ENCODE measurements at places on chromosomes 1 and 21.

DNA sequence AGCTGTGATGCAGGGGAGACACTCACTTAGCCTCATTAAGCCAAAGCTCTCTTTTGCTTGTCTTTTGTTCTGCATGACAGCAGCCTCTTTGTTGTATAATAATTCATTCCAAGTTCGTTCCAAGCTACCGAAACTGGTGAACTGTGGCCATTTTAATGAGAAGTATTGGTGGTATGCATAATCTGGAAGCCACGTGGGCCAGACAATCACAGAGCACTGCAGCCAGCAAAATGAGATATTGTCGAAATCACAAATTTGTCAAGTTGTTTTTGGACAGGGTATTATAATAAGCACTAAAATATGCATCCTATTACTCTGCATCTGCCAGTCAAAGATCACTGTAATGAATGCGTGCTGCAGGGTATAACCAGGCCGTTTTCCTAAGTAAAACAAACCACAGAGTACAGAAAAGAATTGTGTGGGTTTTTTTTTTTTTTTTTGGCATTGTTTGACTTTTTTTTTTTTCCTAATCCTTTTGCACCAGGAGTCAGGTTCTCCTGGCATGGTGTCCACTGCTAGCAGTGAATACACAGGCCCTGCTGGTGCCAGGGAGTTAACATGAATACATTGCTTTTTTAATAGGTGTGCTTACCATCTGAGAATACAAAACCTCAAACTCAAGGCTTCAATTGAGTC, 423.9 kb downstream of the PTBP2 start:
- peak; percentile 38 for DNase-seq

DNA sequence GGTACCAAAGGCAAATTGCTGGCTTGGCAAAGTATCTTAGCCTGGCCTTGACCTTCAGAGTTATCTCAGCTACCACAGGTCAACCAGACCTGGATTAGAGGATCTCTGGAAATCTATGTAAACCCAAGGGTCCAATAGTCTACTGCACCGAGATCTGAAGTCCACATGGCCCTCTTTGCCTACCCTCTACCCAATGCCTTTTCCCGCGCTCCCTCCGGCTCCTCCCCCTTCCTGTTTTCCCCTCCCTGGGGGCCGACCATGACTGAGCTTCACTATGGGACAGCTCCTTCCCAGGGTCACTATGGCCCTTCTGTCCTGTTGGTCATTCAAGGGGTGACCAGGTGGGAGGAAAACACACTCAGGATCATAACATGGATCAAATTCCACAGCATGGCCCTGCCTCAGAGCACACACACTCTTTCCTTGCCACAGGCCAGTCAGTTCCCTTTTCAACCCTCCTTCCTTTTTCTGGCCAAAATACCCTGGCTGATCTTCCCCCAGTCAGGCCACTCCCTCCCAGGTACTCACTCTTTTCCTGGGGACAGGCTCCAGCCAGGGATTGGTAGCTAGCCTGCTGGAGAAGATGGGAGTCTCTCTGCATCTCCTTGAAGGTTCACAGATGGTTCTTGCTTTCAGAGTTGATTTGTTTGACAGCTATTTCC, 19.1 kb upstream of the TMEM183A start:
- no peak for DNase-seq

- DNase-seq = no peak
These were observed 1047.3 kb downstream of the ADGRL2 start for GRCh38 chr1:82848043-82848442.

- no peak for DNase-seq
These were observed 34.6 kb upstream of the FMO3 start for GRCh38 chr1:171055966-171056643.

DNA sequence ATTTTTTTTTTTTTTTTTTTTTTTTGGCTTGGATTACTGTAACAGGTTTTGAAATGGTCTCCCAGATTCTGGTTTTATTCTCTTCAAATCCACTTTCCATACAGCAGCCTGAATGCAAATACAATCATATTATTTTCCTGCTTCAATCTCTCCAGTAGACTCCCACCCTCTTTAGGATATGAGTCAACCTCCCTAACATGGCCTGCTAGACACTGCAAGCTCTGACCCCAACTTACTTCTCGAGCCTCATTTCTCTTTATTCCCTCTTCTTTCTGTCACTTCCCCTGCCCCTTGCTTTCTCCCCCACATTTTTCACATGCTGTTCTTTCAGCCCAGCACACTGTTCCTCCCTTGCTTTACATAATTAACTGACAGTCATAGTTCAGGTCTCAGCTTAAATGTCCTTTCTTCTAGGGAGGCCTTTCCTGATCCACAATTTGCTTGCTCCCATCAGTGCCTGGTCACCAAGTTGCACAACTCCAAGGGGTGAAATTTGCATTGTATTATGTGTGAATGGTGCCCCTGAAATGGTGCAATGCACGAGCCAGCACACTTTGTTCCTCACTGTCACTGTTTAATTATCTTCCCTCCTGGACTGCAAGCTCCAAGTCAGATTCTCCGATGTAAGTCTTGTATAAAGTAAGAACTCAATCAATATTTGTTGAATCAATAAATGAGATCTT, 22.1 kb upstream of the IL19 start:
- no peak for DNase-seq

GRCh38 chr1:219574484-219575087, 38.3 kb downstream of the ZC3H11B start:
- no peak for DNase-seq

DNA sequence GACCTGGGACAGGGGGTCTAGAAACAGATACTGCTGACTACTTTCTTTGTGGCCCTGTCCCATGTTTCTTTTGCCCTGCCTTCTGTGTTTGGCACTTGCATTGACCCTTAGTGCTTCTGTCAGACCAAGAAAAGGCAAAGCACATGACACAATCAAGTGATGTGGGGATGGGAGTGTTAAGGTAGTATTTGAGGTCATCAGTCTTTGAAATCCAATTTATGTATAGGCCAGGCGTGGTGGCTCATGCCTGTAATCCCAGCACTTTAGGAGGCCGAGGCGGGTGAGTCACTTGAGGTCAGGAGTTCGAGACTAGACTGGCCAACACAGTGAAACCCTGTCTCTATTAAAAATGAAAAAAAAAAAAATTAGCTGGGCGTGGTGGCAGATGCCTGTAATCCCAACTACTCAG, 26.0 kb downstream of the SERBP1 start:
- no peak for DNase-seq

- no peak for DNase-seq
These were observed 13.9 kb upstream of the LAX1 start for GRCh38 chr1:203751051-203751450.

DNA sequence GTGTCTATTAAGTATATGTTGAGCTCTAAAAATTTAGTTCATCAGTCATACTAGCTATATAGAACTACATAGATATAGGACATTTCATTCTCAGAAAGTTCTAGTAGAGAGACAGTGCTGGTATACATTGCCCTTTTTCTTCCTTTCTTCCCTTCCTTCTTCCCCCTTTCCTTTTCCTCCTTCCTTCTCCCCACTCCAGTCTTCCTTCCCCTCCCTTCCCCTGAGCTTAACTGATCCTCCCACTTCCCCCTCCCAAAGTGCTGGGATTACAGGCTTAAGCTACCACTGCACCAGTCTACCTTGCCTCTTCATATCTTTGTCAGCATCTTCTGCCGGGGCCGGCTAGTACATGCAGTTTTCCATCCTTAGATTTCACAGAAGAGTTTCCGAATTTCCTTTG, 12.1 kb downstream of the THRAP3 start:
- DNase-seq = no peak

Data from nucleus accumbens (tissue), 56 donors.